Panc1 (cell line): ENCODE measurements at places on chromosomes 13 and 19.

DNA sequence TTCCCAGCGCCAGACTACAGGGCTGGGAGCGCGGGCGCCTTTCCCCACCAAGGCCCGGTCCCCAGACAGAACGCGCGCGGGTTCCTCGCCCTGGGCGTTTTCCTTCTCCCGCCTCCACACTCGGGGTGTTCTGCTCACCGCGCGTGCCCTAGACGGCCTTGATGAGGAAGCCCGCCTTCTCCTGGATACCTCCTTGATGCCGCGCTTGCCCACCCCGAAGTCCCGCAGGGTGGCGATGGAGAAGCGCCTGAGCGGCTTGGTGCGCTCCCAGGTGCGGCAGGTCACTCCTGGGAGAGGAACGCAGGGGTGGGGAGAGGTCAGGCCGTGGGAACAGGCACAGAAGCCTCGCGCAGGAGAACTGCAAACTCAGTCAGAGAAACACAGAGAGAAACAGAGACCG is 34.8 kb downstream of the CYP2B6 start:
- DNase-seq, result no peak

DNA sequence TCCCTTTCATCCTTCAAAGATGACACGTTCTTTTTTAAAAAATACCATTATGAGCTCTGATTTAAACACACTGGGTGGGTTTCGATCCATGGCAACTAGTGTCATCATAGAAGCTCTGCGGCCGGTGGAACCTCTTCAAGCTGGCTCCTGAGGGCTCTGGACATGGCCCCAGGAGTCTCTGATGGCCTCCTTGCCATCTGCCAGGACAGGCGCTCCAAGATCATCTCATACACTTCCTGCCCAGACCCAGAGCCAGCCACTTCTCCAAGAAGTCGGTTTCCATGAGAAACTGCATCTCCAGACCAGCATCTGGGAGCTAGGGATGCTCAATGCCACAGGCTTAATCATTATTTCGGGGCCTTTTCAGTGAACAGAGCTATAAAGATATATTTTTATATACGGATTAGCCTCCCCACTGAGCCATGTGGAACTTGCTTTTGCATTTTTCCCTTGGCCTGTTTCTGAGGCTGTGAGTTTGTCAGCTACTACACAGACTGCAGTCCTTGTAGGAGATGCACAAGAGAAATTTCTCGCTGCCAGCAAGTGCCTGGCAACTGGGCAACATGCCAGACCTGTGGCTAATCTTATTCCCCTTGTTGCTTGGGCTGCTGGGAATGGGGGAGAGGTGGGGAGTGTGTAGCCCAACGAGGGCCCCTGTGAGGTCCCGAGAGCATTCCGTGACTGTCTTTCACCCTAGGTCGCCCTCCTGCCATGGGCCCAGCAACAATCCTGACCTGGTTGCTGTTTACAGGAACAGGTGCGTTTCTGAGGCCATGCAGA is 15.9 kb downstream of the SUGP1 start:
- no peak for DNase-seq

- no peak for DNase-seq
Observed at GRCh38 chr13:33034882-33035520, 18.8 kb downstream of the KL start.

GRCh38 chr13:25394402-25395060 is 22.8 kb downstream of the ATP8A2 start:
- DNase-seq, result no peak

GRCh38 chr13:25847635-25848626 is 203.9 kb downstream of the SHISA2 start:
- DNase-seq, result no peak

DNA sequence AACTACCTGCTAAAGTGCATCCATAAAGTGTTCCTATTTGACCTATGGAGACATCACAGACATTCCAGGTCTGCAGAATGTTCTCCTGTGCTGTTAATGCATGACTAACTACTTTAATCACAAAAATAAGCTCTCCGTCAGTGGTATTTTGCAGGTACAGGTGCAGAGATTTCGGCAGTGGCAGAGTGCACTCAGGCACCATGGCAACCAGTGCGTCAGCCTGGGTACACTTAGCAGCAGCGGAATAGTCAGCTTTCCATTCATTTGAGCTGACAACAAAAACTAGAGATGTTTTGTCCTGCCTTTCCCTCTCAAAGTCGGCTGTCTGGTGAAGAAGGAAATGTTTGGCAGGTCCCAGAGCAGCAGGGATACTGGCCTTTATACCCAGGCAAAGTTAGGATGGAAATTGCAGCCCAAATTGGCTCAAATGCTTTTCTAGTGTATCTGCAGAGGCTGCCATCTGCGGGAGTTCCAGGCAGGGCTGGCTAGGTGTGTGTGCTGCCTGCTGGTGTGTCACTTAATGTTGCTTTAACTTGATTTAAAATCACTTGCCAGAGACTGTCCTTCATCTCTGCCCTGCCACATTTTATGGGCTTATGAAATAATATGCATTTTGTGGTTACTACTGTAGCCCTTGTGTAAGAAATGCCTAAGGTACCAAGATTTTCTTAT is 195.8 kb downstream of the RAP2A start:
- no peak for DNase-seq

- DNase-seq, result no peak
Observed at GRCh38 chr19:41734585-41734984, 20.7 kb upstream of the CEACAM6 start.
